ENCODE measurements at places on chromosomes 12 and 14. TPM values are rescaled to one million over a fixed set of nuclear protein-coding genes. Genes with fewer than 3 reads are reported as not detected.

DNA sequence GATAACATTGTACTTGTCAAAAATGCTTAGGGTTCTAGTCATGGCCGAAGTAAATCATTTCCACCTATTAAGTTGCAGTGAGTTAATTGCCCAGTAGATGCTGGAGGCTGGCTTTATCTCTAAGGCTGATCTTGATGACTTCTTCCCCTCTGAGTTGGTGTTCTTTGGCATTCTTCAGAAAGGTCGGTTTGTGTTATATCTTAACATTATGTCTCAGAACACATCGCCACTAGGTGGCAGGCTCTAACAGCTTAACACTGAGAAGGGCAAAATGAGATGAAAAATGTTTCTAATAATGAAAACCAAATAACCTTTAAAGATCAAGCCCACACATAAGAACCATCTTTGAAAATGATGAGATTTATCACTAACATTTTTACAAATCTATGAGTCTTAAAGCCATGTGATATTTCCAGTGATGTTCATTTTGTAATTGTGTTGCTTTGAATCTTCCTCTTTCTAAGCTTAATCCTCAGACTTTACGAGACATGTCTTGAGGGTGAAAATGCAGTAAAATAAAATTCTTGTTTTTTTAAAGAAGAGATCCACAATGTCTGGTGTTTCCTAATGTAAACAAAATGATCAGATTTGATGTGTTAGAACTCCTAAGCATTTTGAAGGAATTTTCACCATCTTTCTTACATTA lies 28.6 kb downstream of the SUDS3 start:
- DNase-seq, result peak; percentile 53

GRCh38 chr12:88361493-88361892 lies 218.8 kb downstream of the KITLG start:
- DNase-seq, result no peak

DNA sequence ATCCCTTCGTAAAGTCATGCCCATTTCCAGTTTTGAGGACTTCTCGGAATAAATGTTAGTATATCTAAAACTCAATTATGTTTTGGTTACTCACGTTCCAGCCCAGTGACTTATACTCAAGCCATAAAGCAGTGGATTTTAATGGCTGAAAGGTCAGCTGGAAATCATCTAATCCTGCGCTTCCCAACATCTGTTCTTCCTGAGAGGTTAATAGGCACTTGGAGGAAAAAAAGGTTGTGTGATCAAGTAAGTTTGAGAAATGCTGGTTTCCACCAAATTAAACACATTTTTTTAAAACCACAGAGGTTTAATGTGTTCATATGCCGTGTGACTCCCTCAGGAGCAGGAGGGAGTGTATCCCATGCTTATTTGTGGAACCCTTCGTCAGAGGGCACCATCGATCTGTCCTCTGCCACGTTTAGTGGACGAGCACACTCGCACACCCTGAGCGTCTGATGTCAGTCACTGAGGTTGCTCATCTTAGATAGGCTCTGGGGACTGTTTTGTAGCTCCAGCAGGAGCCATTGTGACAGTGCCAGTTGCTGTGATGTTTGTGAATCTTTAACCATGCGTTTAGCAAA lies 41.4 kb downstream of the FBXL14 start:
- DNase-seq, result no peak

- no peak for DNase-seq
These were observed 99.1 kb downstream of the TBC1D30 start for GRCh38 chr12:64923536-64923935.

- no peak for DNase-seq
These were observed 76.6 kb upstream of the TMPO start for GRCh38 chr12:98438656-98439230.

DNA sequence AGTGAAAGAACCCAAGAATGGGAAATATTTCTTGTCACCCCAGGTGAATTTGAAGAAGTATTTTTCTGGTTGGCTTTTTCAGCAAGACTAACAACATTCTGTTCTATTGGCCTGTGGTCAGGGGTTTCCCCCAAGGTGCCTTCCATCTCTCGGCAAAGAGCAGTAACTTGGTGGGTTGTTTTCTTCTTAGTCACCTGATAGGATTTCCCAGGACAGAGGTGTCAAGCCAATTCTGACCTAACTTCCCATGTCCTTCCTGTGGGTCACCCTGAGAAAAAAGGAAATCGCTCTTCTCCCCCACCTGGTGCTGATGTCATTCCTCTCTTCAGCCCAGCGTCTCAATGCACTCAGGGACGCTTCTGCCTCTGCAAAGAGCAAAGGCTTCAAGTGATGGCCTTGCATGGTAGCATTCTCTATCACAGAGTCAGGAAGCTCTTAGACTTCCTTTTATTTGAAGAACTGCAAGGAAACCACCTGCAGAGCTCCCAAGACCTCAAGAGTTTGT lies 16.1 kb upstream of the IFNG start:
- no peak for DNase-seq

DNA sequence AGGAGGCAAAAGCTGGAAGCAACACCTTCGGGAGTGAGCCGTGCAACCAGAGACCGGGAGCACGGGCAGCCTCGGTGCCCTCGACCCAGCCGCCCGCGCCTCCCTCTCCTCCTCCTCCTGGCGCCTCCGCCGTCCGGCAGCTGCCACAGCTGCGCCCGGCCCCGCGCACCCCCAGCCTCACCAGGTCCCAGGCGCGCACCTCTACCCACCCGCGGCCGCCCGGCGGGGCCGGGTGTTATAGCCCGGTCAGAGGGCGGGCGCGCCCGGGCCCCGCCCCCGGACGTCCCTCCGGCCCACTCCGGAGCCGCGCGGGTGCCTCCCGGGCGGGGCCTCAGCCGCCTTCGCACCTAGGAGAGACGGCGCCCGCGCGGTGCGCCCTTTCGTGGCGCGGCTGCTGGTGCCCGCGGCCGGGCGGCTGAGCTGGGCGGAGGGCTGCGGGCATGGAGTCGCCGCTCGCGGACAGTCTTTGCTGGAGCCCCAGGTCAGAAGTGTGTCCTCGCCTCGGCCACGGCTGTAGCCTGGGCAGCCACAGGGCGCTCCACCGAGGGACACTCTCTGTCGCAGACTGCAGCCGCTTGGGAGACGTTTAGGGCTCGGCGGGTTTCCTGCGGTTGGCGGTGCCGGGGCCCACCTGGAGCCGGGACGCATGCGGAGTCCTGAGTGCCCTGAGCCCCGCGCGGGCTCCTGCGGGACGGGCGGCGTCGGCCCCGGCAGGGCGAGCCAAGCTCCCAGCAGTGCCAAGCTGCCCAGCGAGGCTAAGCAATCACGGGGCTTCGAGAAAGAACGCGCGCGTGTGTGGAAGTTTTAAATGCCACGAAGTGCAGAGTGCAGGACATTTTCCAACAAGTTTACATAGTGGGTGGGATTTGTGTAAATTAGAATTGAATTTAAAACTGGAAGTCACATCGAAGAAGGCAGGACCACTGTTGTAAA lies at the start of gene CPM:
Gene CPM, minus strand, starts transcription at position 211 of the 933 bp plus-strand sequence. CDS start 334 bp downstream, outside the sequence.
- peak; percentile 88 for DNase-seq

GRCh38 chr12:92059960-92060359 lies 85.7 kb downstream of the BTG1 start:
- no peak for DNase-seq

DNA sequence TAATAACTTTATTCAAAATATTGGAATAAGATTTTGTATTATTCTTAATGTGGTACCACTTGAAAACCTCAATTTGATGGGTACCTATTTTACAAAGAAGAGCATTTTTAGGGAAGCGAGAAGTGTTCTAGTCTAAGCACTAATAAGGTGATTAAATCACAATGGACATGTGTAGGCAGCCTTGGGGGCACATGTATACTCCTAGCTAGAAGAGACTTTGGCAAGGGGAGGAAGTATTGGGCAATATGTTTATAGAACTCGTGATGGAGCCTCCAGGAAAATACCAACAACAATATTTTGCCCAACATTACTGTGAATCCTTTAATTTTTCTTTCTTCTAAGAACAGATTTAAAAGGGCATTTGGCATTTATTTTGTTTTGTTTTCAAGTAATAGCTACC lies 280.3 kb downstream of the ADAMTS20 start:
- no peak for DNase-seq

DNA sequence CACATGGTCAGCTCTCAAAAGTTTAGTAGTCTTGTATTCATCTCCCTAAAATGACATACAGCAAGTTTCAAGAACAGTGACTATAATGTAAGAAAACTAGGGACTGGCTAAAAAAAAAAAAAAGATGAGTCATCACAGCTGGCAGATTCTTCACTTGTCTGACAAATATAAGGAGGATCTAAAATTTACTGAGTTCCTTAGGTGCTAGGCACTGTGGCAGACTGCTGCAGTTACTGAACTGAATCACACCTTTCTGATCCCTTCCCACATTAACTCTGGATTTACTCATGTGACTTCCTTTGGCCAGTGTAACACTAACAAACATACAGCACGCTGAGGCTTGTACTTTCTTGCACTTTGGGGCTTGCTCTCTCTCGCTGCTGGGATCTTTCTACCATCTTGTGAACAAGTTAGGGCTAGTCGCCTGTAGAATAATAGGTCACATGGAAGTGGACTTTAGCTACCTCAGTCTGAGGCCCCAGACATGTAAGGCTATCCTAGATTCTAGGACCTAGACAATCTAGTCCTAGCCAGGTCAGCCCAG lies 32.1 kb downstream of the BAZ1A start:
- no peak for DNase-seq

- no peak for DNase-seq
These were observed 151.9 kb downstream of the GXYLT1 start for GRCh38 chr12:41992692-41993215.

GRCh38 chr12:5051913-5052312 lies 8.2 kb downstream of the KCNA5 start:
- DNase-seq, result no peak

- peak; percentile 16 for DNase-seq
These were observed 3.8 kb upstream of the TULP3 start for GRCh38 chr12:2886768-2887450.

DNA sequence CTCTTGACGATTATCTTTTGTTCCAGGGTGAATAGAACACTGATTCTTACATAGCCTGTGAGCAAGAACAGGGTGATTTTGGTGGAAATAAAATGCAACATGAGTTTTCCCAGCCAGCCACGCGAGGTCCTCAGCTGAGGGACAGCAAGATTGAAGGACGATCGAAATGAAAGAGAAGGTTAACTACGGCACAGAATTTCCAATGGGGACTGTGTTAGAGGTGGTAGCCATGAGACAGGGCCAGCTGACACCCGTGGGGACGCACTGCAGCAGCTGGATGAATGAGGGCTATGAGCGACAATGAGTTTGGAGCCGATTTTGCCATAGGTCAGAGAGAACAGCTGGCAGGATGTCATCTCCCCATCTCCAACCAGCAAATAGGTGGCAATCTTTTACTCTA lies 243.4 kb upstream of the PELI2 start:
- no peak for DNase-seq

GRCh38 chr14:80586131-80586530 lies 355.4 kb downstream of the CEP128 start:
- DNase-seq, result no peak

- DNase-seq, result no peak
These were observed 334.1 kb downstream of the BCL11B start for GRCh38 chr14:98937712-98938505.

GRCh38 chr14:84036840-84037239 lies 1493.1 kb upstream of the FLRT2 start:
- DNase-seq, result no peak

DNA sequence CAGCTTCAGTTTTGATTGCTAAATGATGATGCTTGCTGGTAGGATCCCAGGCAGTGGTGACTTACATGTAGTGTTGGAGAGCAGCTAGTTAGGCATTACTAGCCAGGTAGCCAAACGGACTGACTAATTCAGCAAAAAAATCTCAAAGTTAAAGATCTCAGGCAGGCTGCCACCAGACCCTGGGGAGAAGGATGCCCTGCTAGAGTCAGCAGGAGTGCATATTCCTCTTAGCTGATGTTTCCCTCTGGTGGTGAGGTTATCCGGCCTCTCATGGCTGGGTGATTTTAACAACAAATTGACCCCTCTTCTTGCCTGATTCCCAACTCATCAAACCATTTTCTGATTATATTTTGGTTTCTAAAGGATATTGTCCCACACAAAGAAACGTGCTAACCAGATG lies 2.8 kb downstream of the EFS start:
- DNase-seq, result no peak

- DNase-seq, result peak; percentile 54
These were observed 918.0 kb downstream of the AACS start for GRCh38 chr12:125983094-125983783.

DNA sequence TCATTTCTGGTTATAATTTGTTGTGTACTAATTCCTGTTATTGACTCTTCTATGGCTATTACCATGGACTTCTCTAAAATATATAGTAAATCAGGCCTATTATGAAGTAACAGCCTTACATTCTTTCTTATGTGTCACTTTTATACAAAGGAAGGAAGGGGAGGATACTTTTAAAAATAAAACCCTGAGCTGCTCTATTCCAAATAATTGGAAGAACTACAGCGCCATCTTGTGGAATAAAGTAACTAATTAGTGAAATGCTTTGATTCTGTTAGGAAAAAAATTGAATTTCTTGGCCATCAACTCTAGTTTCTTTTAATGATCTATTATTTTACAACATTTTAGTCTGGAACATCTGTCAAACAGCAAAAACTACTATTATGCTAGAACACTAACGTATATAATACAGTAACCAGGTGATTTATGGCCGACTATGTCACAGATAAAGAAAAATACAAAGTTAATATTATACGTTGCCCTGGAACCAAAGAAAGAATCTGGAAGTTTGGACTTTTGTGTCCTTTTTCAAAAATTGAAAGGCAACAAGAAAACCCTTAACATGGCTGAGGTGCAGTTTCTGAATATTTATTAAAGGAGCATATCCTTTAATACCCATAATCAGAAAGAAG lies 55.0 kb upstream of the NELL2 start:
- no peak for DNase-seq

- DNase-seq, result peak; percentile 45
These were observed 332.3 kb downstream of the TMEM121 start for GRCh38 chr14:105858676-105859025.

DNA sequence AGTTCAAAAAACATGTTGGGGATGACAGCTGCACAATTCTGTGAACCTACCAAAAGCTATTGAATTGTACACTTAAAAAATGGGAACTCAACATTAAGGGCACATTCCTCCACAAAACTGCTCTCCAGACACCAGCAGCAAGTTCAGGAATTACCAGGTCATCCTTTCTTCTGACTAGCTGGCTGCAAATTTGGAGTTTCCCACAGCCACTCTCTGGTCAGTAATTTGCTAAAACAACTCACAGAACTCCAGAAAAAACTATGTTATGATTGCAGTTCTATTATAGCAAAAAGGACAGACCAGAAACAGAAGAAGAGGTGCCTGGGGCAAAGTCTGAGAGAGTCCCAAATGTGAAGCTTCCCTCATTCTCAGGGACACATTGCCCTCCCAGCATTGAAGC lies 20.1 kb upstream of the PLEKHD1 start:
- DNase-seq, result no peak

- DNase-seq, result no peak
These were observed at the start of gene IL31 for GRCh38 chr12:122174155-122174845. Gene IL31, minus strand, starts transcription at chr12:122174221. Its CDS starts 49 bp downstream, at chr12:122174172.

Gene KRT74
- total RNA-seq, result not detected

Gene USP44
- total RNA-seq, result 2.2 TPM

Gene TPPP2
- total RNA-seq, result not detected

Gene PAX9
- total RNA-seq, result 0.48 TPM

Gene P2RX2
- total RNA-seq, result not detected

Gene POP5
- 26.0 TPM for total RNA-seq

Gene NTS
- total RNA-seq, result not detected

Gene ZFP36L1
- 388 TPM for total RNA-seq

Gene NPAS3
- 4.3 TPM for total RNA-seq

Gene UBR7
- 15.7 TPM for total RNA-seq

Gene GALNT16
- total RNA-seq, result 7.0 TPM

Gene RTL1
- not detected for total RNA-seq

Gene GPR84
- total RNA-seq, result 1.9 TPM

Gene SYNDIG1L
- total RNA-seq, result 0.94 TPM

Gene ADGRD1
- 97.6 TPM for total RNA-seq

Gene CLEC2B
- 10.5 TPM for total RNA-seq

Gene SRGAP1
- 10.1 TPM for total RNA-seq

All from aorta (tissue), 5 donors.